ENCODE measurements at places on chromosomes 3 and 15. TPM values are rescaled to one million over a fixed set of nuclear protein-coding genes. Genes with fewer than 3 reads are reported as not detected.

ABHD10 gene
- 21.3 TPM for total RNA-seq

ARL6IP5 gene
- total RNA-seq: 78.4 TPM

CSPG5 gene
- total RNA-seq: 12.5 TPM

CHRNA5 gene
- total RNA-seq: 9.0 TPM

MKRN2OS gene
- not detected for total RNA-seq

EOMES gene
- total RNA-seq: not detected

All from Caki2 (cell line).